ENCODE measurements at places on chromosomes 2 and 18.

DNA sequence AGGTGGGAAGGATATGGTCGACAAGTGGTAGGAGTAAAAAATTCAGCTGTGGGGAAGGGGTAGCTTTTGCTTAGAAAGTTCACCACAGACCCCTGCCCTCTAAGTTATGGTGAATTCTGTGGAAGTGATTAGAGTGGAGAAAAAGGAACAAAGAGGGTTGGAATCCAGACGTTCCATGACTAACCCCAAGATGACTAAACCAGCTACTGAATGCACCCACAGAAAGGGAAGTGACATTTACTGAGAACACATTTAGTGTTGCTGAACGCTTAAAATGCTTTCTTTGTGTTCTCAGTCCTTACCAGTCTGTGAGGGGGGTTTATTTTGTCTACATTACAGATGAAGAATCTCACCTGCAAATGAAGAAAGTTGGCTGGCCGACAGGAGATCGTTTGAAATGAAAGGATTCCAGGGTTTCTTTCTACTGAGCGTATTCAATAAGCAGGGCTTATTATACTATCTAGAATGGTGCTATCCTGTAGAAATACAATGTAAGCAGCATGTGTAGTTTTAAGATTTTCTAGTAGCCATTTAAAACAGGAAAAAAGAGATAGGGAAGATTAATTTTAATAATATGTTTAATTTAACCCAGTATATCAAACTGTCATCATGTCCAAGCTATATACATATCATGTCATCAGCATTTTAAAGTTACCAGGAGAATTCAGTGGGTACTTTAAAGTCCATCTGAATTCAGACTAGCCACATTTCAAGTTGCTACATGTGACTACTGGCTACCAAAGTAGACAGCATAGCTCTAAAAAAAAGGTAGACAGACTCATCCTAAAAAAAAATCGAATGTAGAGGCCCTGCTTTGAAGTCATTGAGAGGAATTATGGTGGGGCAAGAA lies 60.1 kb downstream of the LIMS1 start:
- DNase-seq = no peak

GRCh38 chr18:48191494-48191893 lies 217.7 kb downstream of the ZBTB7C start:
- DNase-seq = no peak

- no peak for DNase-seq
Measured at GRCh38 chr2:168233726-168234406, 13.5 kb downstream of the STK39 start.

DNA sequence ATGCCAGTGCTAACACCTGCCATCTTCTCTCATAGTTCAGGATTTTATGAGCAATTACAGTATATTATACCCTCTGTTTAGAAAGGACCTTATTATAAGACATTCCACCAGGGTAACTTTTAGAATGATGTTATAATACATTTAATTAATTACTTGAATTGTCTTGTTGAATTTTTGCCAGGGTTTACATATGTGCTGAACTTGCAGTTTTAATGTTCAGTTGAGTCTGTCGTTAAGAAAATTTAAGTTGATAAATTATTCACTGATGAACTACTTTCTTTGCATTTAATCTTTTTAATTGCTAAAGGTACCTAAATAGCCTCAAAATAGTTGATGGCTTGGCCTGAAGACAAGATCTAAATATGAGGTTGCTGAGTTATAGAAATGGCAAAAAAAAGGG lies 68.1 kb downstream of the SCN2A start:
- DNase-seq = no peak

- DNase-seq = no peak
Measured at GRCh38 chr18:75231053-75231406, 20.4 kb downstream of the TSHZ1 start.

GRCh38 chr2:120679526-120679925 lies 56.1 kb upstream of the GLI2 start:
- DNase-seq = no peak

DNA sequence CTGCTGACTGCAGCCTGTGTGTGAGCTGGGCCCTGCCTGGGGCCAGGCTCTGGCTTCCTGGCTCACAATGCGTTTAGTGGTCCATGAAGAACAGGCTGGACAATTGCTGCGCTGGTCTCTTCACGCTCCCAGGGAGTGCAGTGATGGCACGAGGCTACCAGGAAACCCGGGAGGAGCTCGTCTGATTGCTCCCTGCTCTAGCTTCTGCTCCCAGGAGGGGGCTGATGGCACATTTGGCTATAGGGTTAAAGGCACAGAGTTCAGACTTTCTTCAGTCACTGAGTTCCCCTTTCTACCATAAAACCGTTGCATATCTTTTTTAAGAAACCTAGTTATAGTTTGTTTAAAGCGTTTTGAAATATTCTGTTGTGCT lies 60.1 kb downstream of the KCNF1 start:
- DNase-seq = no peak

DNA sequence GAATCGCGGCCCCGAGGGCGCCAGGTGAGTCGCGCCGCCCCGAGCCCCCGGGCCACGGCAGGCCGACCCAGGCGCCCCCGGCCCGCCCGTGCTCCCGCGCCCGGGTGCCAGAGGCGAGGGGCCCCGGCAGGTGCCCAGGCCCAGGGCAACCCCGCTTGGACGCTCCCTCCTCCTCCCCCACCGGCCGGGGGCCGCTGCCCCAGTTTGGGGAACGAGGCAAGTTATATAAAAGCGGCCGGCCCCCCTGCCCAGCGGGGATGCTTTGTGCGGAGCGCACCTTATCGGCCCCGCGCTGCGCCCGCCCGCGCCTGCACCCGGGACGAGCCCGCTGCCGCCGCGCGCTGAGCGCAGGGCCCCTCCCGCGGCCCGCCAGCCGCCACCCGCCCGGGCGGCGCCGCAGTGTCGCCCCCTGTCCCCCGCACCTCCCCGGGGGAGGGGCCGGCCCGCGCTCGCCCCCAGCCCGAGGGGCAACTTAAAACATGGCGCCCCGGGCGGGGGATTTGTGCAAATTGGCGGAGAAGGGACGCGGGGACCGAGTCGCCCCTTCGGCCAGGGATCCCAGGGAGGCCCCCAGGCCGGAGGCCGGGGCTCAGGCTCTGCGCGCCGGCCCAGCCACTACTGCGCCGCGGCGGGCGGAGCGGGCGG lies 639 bp downstream of the EPB41L3 start:
- no peak for DNase-seq

Measured in activated CD4-positive, alpha-beta T cell treated with anti-CD3 and anti-CD28 coated beads, Interleukin-2, amount 50 U/mL, for 48 hours (primary cell).